Activated CD8-positive, alpha-beta memory T cell treated with anti-CD3 and anti-CD28 coated beads, Interleukin-2, amount 10 ng/mL, durations not matched to agents 7 days and 5 days (primary cell): ENCODE measurements at places on chromosomes 2 and 18. TPM values are rescaled to one million over a fixed set of nuclear protein-coding genes. Genes with fewer than 3 reads are reported as not detected.

DNA sequence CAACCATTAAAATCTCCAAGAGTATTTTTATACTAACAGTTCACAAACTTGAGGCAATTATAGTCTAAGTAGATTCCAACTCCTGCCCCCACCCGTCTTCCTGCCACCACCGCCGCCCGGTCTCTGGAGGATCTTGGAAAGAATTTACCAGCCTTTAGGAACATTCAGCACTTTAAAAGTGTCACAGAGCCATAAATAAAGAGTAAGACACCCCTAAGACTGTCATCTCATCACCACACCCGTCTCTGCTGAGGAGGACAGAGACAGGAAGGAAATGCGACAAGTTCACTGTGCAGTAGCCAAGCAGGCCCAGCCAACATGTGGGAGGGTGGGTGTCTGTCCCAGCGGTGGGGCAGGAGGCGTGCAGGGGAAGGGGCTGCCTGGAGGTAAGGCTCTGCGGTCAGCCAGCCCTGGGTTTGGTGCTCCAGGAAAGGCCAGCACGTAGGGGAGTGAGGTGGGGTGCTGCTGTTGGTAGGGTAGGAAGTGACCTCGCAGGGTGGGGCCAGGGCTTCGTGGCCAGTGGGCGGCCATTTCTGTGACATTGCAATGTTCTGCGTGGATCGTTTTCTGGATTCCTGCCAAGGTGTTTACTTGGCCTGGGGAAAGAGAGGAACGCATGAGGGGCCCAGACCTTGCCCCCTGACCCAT is 111.6 kb downstream of the FAM210A start:
- DNase-seq: peak; percentile 82
- H3K27ac ChIP-seq: peak overlapping the region; percentile 99
- H3K27me3 ChIP-seq: no peaks in the 10 kb centered on the region
- H3K4me1 ChIP-seq: peaks cover 84% of the 10 kb centered on the region
- H3K36me3 ChIP-seq: peaks cover 4% of the 10 kb centered on the region

RETREG2 gene
- total RNA-seq: 95.8 TPM

DNA sequence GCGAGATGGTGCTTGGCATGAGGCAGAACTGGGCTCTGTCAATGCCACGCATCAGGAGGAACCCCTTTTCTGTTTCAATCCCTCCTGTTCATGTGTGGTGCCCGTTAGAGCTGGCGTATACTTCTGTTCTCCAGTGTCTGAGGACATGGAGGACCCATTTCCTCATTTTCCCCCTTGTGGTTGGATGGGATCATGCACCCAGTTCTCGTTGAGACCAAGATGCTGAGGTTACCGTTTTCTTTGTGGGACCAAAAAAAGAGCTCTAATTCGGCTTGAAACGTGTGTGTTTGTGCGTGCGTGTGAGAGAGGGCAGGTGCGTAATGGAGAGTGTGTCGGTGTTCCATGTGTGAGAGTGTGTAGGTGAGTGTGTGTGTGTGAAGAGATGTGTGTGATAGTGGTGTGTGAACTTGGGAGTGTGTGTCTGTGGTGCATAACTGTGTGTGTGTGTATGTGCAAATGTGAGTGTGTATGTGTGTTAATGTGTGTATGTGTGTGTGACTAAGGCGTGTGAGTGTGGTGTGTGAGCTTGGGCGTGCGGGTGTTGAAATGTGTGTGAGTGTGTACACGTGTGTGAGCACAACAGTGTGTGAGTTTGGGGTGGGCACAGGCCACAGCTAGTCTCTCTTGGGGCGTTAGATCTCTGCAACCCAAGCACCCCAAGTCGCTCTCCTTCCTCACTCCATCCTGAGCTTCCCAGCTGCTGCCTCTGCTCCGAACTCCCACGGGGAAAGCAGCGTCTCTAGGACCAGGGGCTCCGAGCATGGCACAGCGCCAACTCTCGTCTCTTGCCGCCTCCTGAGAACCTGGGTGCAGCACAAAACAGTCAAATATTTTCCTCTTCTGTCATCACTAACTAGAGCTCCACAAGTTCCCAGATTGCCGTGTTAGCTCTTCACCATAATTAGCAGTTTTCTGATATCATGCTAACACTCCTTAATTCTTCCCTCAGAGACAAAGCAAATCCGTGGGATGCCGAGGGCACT is 75.8 kb downstream of the LONRF2 start:
- H3K36me3 ChIP-seq: no peaks in the 10 kb centered on the region
- H3K27ac ChIP-seq: no peak overlapping the region
- H3K4me3 ChIP-seq: no peak overlapping the region
- H3K4me1 ChIP-seq: no peaks in the 10 kb centered on the region
- peaks cover 6% of the 10 kb centered on the region for H3K27me3 ChIP-seq

VAMP5 gene
- 88.4 TPM for total RNA-seq

- no peak overlapping the region for H3K27ac ChIP-seq
- H3K36me3 ChIP-seq: no peaks in the 10 kb centered on the region
- no peak overlapping the region for H3K4me3 ChIP-seq
- DNase-seq: no peak
- peaks cover 15% of the 10 kb centered on the region for H3K4me1 ChIP-seq
- no peaks in the 10 kb centered on the region for H3K27me3 ChIP-seq
Measured at GRCh38 chr2:136250131-136250530, 132.2 kb upstream of the CXCR4 start.

DNA sequence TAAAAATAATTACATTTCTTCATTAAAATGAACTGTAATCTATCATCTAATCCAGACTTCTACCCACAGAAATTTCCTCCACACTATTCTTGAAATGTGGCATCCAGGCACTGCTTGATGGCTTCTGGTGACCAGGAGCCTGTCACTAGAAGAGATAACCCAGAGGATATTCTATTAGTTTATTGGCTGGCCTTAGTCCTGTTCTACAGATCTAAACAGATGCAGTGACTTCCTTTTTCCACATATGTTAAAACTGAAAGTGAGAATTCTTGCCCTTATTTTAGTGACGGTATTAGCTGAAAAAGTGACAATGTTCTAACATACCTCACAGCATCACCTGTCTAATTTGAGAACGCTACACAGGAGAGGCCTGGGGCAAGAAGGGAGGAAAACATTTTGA is 775.4 kb downstream of the TSN start:
- no peaks in the 10 kb centered on the region for H3K36me3 ChIP-seq
- H3K4me1 ChIP-seq: no peaks in the 10 kb centered on the region
- H3K27me3 ChIP-seq: no peaks in the 10 kb centered on the region
- no peak overlapping the region for H3K4me3 ChIP-seq

- H3K4me3 ChIP-seq: no peak overlapping the region
- peaks cover 20% of the 10 kb centered on the region for H3K36me3 ChIP-seq
- no peaks in the 10 kb centered on the region for H3K27me3 ChIP-seq
- no peak for DNase-seq
- H3K27ac ChIP-seq: peak overlapping the region; percentile 47
Measured at GRCh38 chr2:196249860-196250259, 78.5 kb upstream of the STK17B start.

CD8B2 gene
- total RNA-seq: 7.0 TPM

GRCh38 chr2:215399067-215399716 is 36.7 kb downstream of the FN1 start:
- H3K4me3 ChIP-seq: no peak overlapping the region
- H3K4me1 ChIP-seq: peaks cover 6% of the 10 kb centered on the region
- no peak overlapping the region for H3K27ac ChIP-seq
- H3K36me3 ChIP-seq: no peaks in the 10 kb centered on the region
- DNase-seq: no peak

GRCh38 chr18:61400716-61401115 is 67.5 kb downstream of the CDH20 start:
- no peak for DNase-seq
- H3K4me1 ChIP-seq: no peaks in the 10 kb centered on the region
- no peaks in the 10 kb centered on the region for H3K36me3 ChIP-seq
- H3K27ac ChIP-seq: no peak overlapping the region
- H3K27me3 ChIP-seq: no peaks in the 10 kb centered on the region

GRCh38 chr2:22153931-22154613 is 1030.3 kb downstream of the TDRD15 start:
- no peak overlapping the region for H3K4me3 ChIP-seq
- H3K27ac ChIP-seq: no peak overlapping the region
- no peaks in the 10 kb centered on the region for H3K27me3 ChIP-seq
- no peaks in the 10 kb centered on the region for H3K36me3 ChIP-seq
- DNase-seq: no peak
- no peaks in the 10 kb centered on the region for H3K4me1 ChIP-seq

- H3K36me3 ChIP-seq: peaks cover 1% of the 10 kb centered on the region
- no peak overlapping the region for H3K27ac ChIP-seq
- no peak overlapping the region for H3K4me3 ChIP-seq
- H3K4me1 ChIP-seq: peaks cover 9% of the 10 kb centered on the region
Measured at GRCh38 chr2:88236666-88237065, 66.5 kb downstream of the THNSL2 start.

DNA sequence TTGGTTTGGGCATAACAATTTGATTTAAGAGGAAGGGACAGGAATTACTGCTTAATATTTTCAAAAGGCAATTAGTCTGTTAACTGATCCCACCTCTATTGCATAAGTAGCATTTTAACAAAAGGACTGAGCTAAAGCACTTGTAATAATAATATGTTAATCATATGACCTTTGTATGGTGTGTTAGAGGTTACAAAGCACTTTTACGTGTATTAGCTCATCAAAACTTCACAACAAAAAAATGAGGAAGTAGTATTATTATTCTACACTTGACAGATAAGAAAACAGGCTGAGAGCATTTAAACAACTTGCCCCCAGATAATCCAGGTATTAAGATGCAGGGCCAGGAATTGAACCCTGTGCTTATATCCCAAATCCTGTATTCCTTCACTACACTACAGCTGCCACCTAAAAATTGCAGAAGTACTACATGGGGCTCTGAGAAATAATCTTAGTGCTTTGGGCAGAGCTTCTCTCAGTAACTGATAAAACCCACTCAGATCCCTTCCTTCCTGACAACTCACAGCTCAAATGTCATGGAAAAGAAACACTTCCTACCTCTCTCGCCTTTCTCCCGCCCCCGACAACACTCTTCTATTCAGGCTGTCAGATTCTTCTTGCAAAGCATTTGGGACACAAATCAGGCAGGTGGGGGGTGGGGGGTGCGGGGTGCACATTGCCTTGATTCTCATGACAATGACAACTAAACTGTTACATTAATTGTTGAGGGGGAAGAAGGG is 20.7 kb upstream of the KCTD1 start:
- peaks cover 32% of the 10 kb centered on the region for H3K27me3 ChIP-seq
- H3K4me1 ChIP-seq: no peaks in the 10 kb centered on the region
- no peak for DNase-seq
- no peaks in the 10 kb centered on the region for H3K36me3 ChIP-seq
- H3K27ac ChIP-seq: no peak overlapping the region

GRCh38 chr2:79084495-79085135 is 3.2 kb downstream of the REG1B start:
- no peaks in the 10 kb centered on the region for H3K4me1 ChIP-seq
- H3K4me3 ChIP-seq: no peak overlapping the region
- H3K27me3 ChIP-seq: no peaks in the 10 kb centered on the region
- no peak for DNase-seq

DNA sequence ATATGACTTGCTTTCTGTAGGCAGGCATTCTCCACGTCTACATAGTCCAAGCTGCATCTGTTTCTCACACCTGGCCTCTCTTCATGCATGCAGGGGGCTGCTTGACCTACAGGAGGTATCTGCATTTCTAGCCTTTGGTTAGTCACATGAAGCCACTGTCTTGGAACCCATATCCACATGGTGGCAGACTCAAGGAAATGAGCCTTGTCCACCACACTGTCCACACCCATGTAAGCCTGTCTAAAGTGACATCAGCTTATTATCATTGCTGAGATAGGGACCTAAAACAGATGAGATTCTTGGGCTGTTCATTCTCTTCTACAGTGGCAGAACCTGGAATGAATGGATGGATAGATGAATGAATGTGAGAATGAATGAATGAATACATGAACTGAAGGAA is 160.4 kb downstream of the DOCK10 start:
- H3K27me3 ChIP-seq: no peaks in the 10 kb centered on the region
- H3K27ac ChIP-seq: peak overlapping the region; percentile 43
- peaks cover 80% of the 10 kb centered on the region for H3K36me3 ChIP-seq
- no peak overlapping the region for H3K4me3 ChIP-seq

FAP gene
- not detected for total RNA-seq

GRCh38 chr2:239214725-239215124 is 186.1 kb downstream of the HDAC4 start:
- H3K27ac ChIP-seq: peak overlapping the region; percentile 67
- H3K4me1 ChIP-seq: peaks cover 39% of the 10 kb centered on the region
- DNase-seq: no peak
- H3K27me3 ChIP-seq: no peaks in the 10 kb centered on the region

LRRC30 gene
- not detected for total RNA-seq

- DNase-seq: peak; percentile 55
- peak overlapping the region; percentile 92 for H3K4me3 ChIP-seq
- peaks cover 48% of the 10 kb centered on the region for H3K36me3 ChIP-seq
- H3K27me3 ChIP-seq: no peaks in the 10 kb centered on the region
Measured at GRCh38 chr18:77130229-77131099, 2.1 kb downstream of the MBP start.

OR6B3 gene
- total RNA-seq: not detected
